ENCODE measurements at places on chromosomes 12 and 14. TPM values are rescaled to one million over a fixed set of nuclear protein-coding genes. Genes with fewer than 3 reads are reported as not detected.

- no peak for DNase-seq
Measured at GRCh38 chr14:63747846-63748245, 20.0 kb upstream of the SGPP1 start.

- no peak for DNase-seq
Measured at GRCh38 chr12:13175499-13175898, 21.0 kb upstream of the EMP1 start.

DNA sequence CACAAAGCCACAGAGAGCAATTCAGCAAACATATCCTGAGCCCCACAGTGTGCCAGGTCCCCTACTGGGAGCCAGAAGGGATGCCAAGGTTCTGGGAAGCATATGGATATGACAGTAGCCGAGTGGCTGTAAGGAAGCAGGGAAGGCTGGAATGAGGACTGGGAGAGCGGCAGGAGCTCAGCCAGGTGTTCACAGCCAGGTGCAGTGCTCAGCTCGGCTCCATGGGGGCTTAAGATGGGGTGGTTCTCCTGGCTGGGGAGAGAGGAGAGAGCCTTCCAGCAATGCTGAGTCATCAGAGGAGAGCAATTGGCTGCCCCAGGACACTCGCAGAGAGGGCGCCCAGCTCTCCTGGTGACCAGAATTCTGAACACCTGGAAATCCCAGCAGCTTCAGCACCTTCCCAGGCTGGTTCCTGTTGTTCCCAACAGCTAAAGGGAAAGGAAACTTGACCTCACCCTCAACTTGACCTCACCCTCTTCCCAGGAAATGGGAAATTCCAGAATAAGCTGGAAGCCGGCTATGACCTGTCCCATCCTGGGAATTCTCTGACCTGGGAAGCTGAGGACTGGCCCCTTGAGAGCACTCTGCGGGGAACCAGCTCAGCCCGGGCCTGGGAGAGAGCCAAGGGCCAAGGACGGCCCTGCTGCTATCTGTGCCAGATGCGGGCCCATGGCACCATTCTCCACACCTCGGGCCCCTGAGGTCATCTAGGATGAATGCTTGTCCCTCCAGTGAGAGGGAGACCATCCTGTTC lies 34.6 kb downstream of the SLC6A12 start:
- DNase-seq: no peak

- no peak for DNase-seq
Measured at GRCh38 chr12:90407841-90408240, 547.1 kb downstream of the CCER1 start.

DNA sequence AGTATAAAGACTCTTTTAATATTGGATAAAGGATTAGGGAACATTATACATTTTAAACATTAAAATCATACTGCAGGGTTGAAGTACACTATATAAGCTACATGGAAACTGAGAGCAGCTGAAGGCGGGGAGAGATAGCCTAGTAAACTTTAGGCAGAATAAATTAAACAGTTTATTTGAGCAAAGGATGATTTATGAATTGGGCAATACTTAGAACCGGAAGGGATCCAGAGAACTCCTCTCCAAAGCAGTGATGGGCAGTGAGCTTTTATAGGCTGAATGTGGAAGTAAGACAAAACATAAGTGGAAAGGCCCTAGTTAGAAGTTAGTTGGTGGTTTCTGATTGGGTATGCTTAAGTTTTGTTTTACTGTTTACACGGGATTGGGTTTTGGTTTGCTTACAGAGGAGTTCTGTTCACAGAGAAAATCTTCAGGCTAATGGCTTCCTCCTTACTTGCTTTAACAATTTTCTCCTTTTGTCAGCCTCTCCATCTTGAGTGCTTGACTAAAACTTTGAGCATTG lies 18.9 kb downstream of the LEMD3 start:
- no peak for DNase-seq

DNA sequence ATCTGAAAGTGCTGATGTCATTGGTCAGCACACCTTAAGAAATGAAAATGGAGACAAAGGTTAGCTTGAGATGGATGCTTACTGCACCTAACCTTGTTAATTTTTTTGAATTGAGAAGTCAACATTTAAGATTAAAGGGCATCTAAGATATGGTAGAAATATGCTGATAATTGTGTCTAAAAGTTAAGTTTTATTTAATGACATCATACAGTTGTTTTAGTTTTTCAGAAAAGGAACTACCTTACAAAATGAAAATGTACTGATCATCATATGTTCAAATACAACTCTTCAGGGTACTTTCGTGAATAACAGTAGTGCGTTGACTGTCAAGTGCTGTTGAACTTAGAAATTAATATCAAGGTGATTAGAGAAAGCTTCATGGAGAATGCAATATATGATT lies 2.5 kb downstream of the SMCO3 start:
- no peak for DNase-seq

- DNase-seq: no peak
Measured at GRCh38 chr14:50800032-50800431, 30.9 kb downstream of the NIN start.

DNA sequence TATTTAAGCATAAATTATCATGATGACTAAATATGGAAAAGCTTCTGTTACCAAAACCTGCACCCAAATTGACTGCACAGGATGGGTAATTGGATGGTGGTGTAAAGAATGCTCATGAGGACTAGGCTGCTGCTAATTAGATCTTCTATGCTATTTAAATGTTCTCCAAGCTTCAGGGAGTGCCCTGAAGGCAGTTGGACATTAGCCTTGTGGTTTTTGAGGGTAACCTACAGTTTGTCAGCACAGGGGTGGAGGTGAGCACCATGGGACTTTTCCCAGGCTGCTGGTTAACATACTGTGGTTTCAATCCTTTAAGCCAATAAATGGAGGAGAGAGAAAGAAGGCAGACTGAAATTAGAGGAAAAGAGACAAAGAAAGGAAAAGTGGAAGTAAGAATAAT lies 145.0 kb downstream of the WIF1 start:
- DNase-seq: no peak

The ESRRB gene
- total RNA-seq: under 0.01 TPM

The PDZRN4 gene
- total RNA-seq: 2.4 TPM

The IAPP gene
- total RNA-seq: not detected

The MGP gene
- total RNA-seq: under 0.01 TPM
